ENCODE measurements at places on chromosomes 4 and X.

DNA sequence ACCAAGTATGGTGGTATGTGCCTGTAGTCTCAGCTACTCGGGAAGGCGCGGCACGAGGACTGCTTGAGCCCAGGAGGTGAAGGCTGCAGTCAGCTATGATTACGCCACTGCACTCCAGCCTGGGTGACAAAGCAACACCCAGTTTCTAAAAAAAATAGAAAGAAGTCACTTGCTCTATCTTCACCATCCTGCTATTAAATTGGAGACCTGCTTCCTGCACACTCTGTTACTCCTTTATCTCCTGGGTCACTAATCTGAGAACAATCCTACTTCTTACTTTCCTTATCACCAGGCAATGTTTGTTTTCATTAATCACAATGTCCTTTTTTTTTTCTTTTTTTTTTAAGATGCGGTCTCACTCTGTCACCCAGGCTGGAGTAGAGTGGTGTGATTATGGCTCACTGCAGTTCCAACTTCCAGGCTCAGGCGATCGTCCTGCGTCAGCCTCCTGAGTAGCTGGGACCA, 16.2 kb downstream of the PRKX start:
- no peak for DNase-seq
- H3K27me3 ChIP-seq: no peaks in the 10 kb centered on the region
- peaks cover 69% of the 10 kb centered on the region for H3K4me1 ChIP-seq
- H3K4me3 ChIP-seq: no peak overlapping the region

DNA sequence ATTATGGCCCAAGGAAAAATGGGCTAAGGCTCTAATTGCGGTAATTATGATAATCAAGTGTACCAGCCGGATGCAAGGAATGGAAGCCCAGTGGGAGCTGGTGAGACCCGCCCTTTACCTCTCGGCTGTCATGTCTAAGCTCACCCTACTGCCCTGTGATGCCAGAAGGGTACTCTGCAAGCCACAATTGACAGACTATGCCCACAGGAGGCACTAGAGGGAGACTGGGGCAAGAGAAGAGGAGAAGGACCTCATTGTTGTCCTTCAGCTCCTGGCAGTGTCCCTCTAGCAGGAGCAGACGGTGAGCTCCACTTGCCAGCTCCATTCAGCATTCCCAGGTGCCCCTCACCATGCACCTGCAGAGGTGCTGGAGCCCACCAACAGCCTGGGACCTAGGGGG, 141.8 kb downstream of the SMIM20 start:
- no peak for DNase-seq
- no peak overlapping the region for H3K4me3 ChIP-seq
- H3K4me1 ChIP-seq: peaks cover 35% of the 10 kb centered on the region
- H3K27ac ChIP-seq: no peak overlapping the region

- DNase-seq: no peak
- no peaks in the 10 kb centered on the region for H3K4me1 ChIP-seq
- peaks cover 5% of the 10 kb centered on the region for H3K27me3 ChIP-seq
- peaks cover 4% of the 10 kb centered on the region for H3K36me3 ChIP-seq
- H3K27ac ChIP-seq: no peak overlapping the region
Observed at GRCh38 chr4:142959173-142959572, 113.1 kb upstream of the INPP4B start.

GRCh38 chrX:140318296-140318695, 186.6 kb downstream of the SOX3 start:
- H3K4me3 ChIP-seq: no peak overlapping the region
- no peaks in the 10 kb centered on the region for H3K4me1 ChIP-seq
- no peaks in the 10 kb centered on the region for H3K36me3 ChIP-seq
- no peak overlapping the region for H3K27ac ChIP-seq
- DNase-seq: no peak

GRCh38 chrX:2594491-2594890, 93.7 kb upstream of the DHRSX start:
- no peaks in the 10 kb centered on the region for H3K27me3 ChIP-seq
- no peaks in the 10 kb centered on the region for H3K36me3 ChIP-seq
- peaks cover 6% of the 10 kb centered on the region for H3K4me1 ChIP-seq
- no peak for DNase-seq

DNA sequence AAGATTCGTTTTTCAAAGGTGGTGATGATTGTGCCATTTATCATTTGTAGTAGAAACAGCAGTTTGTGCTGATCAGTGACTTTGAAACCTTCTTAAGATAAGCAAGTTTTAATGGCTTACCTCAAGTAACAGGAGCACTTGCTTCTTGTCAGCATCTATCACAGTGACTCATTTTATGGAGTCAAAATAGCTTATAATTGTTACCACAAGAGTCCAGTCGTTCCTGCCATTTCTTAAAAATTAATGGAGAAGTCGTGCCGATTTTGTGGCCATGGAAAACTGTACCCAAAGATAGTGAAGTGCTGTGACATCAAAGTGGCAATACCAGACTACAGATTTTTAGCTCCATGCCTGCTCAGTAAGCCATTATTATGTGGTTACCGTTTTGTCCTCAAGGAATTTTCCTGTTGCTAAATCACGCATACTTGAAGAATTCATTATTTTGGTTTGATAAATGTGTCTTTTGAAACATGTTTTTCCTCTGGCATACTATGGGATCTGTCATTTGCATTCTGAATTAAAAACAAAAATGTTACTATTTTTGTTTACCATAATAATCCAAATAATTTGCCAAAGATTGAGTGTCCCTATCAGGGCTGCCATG, 129.9 kb downstream of the CBR4 start:
- H3K27ac ChIP-seq: no peak overlapping the region
- peaks cover 62% of the 10 kb centered on the region for H3K27me3 ChIP-seq
- DNase-seq: no peak
- peaks cover 4% of the 10 kb centered on the region for H3K36me3 ChIP-seq
- peaks cover 20% of the 10 kb centered on the region for H3K4me1 ChIP-seq
- no peak overlapping the region for H3K4me3 ChIP-seq

- no peaks in the 10 kb centered on the region for H3K27me3 ChIP-seq
- peaks cover 2% of the 10 kb centered on the region for H3K36me3 ChIP-seq
- H3K4me1 ChIP-seq: no peaks in the 10 kb centered on the region
- DNase-seq: no peak
- H3K27ac ChIP-seq: no peak overlapping the region
- no peak overlapping the region for H3K4me3 ChIP-seq
Observed at GRCh38 chr4:145665773-145666172, 14.2 kb upstream of the C4orf51 start.

DNA sequence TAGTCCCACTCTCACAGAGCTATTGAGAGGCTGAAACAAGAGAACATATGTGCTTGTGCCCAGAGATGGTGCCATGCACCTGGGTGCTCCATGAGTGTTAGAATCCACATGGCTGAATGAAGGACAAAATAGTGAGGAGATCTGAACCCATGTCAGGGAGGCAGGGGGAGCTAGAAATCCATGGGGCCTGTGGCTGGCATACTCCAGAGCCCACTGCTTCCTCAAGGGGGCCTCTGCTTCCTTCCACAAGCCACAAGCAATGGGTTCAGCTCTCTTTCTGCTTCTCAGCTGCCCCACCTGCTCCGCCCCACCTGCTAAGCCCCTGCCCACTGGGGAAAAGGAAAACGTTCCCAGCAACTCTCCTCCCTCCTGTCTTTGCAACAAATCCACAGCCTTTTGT, 46.1 kb downstream of the PJA1 start:
- H3K4me1 ChIP-seq: no peaks in the 10 kb centered on the region
- H3K27me3 ChIP-seq: peaks cover 13% of the 10 kb centered on the region
- H3K27ac ChIP-seq: no peak overlapping the region
- H3K4me3 ChIP-seq: no peak overlapping the region
- DNase-seq: no peak

DNA sequence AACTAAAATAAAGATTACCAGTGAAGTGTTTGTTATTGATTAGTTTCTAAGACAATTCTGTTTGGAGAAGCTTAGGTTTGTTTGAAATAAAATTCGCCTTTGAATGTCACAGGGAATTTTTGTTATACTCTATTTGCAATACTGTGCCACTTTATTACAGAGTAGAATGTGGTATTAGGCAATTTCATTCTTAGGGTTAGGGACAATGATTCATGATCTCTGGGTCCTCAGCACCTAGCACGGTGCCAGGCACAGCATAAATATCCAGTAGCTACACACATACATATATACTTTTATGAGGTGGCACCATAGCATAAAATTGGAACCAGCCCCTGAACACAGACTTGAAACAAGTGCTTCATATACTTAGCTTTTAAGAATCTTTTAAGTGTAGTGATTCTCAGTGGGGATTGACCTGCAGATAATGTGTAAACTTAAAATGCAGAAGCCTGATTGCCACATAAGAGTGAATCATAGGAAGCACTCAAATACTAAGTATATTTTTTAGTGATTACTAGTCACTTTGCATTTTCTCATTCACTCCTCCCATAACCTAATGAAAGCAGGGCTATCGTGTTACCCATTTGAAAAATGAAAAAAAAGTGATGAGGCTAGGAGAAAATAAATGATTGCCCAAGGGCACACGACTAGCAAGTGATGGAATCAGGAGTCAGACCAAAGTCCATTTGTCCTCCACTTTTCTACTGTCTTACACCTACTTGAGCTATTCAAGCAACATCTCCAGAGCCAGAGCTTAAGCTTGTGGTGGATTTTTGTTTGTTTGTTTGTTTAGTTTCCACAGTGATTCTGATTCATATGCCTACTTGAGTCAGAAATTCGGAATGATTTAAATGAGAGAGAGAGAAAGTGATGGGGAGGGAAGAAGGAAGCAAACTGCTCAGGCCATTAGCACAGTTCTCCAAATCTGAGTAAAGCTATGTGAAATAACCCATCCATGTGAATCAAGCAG, 366.0 kb upstream of the FGF13 start:
- DNase-seq: no peak
- peaks cover 9% of the 10 kb centered on the region for H3K27me3 ChIP-seq
- H3K27ac ChIP-seq: no peak overlapping the region
- H3K4me3 ChIP-seq: no peak overlapping the region

DNA sequence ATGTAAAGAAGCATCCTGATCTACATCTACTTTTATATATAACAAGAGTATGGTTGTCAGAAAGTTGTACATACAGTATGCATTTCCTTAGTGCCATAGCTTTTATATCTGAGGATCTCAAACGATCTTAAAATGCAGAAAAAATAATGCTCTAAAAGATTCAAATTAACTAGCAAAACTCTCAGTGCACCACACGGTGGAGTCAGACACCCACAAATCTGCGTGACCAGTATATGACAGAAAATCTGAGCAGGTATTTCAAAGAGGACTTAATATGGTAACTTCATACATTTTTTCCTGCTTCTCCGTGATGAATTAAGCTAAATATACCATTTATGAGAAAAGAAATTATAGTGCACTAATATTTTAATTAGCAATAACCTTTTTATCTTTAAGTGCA, 803.0 kb downstream of the DMD start:
- H3K4me1 ChIP-seq: no peaks in the 10 kb centered on the region
- no peak for DNase-seq
- no peak overlapping the region for H3K4me3 ChIP-seq
- no peaks in the 10 kb centered on the region for H3K36me3 ChIP-seq
- H3K27ac ChIP-seq: no peak overlapping the region
